ENCODE measurements at places on chromosomes 16 and 17. TPM values are rescaled to one million over a fixed set of nuclear protein-coding genes. Genes with fewer than 3 reads are reported as not detected.

- DNase-seq: no peak
Measured at GRCh38 chr17:45307290-45308015, 9.4 kb downstream of the MAP3K14 start.

GRCh38 chr17:11901931-11902330 lies 95.3 kb downstream of the ZNF18 start:
- no peak for DNase-seq

- no peak for DNase-seq
Measured at GRCh38 chr16:6888531-6888930, 444.1 kb upstream of the RBFOX1 start.

DNA sequence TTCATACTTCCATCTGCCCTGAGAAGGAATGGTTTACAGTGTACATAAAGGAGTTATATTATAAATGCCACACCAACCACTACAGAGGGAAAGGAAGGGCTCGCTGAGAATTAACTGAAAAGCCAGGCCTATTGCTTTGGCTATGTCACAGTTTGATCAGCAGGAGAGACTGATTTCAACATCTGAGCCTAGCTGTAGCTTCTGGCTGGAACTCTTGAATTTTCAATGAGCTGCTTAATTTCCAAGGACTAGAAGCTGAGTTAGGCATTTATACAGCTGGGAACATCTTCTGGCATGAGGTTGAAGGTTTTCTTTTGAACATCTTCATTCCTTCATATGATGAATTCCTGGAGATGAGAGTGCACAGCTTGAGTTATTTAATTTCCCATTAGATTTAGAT lies 47.6 kb upstream of the GNAO1 start:
- no peak for DNase-seq

GRCh38 chr16:839643-840408 lies 39.3 kb upstream of the GNG13 start:
- DNase-seq: no peak

DNA sequence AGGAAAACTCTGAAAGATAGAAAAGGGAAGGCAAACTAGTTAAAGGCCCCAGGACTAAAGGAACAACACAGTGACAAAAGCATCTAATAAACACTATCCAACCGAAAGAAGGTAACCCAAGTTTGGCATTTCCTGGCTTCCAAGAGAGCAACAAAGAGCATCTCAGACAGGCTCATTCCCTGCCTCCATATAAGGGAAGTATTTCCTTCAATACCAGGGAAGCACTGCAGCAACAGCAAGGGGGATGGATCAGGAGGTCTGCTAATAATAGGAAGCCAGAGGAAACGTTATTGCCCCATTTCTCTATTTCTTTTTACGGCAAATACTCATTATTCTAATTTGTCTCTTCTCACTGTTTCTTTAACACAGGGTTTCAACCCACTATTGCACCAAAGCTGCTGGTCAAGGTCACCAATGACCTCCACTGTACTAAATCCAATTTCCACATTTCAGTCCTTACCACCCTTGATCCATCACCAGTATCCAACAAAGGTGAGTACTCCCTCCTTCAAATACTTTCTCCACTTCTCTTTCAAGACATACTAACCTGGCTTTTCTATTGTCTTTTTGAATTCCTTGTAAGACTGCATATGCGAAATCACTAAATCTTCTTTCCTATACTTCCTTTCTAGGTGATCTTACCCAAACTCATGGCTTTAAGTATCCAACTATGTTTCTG lies 86.1 kb downstream of the KANSL1 start:
- no peak for DNase-seq

Gene MYH13
- polyA plus RNA-seq: 0.19 TPM

Gene SHBG
- 4.7 TPM for polyA plus RNA-seq

Gene GRAPL
- polyA plus RNA-seq: 6.4 TPM

Gene PRAC1
- not detected for polyA plus RNA-seq

Measured in renal cortex interstitium (tissue), 15 donors.